ENCODE measurements at places on chromosomes 2 and 18.

DNA sequence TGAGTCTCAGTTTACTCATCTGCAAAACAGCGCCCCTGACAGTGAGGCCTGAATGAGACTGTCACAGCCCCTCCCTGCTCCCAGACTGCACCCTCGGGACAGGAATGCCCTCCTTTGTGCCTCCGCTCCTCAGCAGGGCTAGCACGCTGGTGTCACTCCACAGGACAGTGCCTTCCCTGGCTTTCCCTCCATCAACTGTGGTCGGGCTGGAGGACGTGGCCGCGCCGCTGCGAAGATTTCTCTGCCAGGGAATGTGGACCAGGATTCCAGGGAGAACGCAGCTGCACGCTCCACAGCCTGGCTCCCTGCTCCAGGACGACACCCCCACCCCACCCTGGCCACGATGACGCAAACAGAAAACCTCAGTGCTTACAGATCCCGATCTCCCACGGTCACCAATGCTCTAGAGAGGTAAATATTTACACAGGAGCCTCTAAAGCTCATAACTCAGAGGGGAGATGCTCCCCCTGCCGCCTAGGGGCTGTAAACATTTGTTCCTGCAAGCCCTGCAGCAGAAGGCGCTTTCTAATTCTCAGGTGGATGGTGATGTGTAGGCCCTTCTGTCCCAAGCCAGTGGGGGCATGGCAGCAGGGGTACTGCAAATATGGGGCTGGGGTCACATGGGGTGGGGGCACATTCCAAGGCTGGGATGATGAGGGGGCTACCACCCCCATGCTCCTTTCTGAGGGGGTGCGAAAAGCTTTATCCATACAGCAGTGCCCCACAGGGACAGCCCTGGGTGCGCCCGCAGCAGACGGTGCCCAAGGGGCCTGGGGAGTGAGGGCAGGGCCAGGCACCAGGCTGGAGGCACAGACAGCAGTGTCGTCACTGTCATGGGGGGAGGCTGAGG is 12.4 kb downstream of the HS6ST1 start:
- no peak for DNase-seq

DNA sequence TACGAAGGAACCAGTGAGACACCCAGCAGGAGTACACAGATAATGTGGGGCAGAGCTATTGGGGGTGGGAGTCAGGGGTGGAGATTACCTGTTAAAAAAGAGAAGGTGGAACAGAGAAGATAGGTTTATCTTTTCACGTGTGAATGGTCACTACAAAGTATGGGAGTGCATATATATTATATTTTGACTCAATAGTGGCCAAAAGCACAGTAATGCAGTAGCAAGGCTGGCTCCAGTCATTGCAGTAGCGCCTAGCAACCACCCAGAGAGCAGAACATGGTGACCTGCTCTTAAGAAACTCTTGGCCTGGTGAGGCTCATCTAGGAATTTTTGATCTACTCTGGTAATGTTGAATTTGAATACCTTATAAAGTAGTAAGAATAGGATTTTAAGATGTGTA is 1.0 kb downstream of the IMPACT start:
- DNase-seq: no peak

GRCh38 chr2:186871881-186872280 is 22.9 kb upstream of the ZSWIM2 start:
- DNase-seq: no peak

DNA sequence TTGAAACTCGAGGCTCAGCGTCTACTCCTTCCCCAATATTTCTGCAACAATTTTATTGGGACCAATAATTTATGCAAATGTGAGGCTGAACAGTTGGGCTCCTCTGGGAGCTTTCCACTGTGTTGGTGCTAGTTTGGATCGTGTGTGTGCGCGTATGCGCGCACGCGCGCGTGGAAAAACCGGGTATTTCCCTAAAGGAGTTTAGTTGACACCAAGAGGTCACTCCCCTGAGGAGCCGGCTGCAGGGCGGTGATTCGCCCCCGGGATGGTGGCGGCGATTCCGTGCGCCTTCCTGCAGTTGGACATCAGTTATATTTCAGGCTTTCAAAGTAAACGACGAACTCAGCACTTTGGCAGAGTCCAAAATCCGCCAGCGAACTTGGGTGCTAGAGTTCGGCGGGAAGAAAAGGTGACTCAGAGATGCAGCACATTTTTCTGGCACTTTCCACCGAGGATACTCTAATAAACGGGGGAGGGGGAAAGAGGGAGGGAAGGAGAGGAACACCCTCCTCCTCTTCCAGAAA is 186.5 kb upstream of the FANCL start:
- no peak for DNase-seq

- peak; percentile 66 for DNase-seq
These were observed at the start of gene DPP4 for GRCh38 chr2:162073888-162074631. Gene DPP4, minus strand, starts transcription at chr2:162074215. Its CDS starts 234 bp downstream, at chr2:162073981.

DNA sequence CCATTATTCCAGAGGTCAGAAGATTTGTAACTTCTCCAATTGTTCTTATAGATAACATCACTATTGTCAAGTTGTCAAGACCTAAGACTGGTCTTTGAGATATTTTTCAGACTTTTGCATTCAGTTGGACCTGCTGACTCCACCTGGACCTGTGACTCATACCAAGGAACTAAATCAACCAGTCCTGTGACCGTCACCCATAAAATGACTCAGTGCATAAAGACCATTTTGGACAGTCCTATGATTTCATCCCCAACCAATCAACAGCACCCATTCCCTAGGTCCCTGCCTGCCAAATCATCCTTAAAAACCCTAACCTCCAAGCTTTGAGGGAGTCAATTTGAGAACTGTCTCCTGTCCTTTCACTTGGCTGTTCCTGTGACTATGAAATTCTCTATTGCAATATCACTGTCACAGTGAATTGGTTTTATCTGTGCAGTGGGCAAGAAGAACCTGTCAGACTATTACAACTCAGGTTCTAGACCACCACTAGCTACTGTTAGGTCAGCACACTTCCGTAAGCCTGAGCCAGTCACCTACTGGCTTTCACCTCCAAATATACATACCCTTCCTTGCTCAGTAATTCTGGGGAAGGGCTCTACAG is 17.1 kb downstream of the DPP4 start:
- no peak for DNase-seq

DNA sequence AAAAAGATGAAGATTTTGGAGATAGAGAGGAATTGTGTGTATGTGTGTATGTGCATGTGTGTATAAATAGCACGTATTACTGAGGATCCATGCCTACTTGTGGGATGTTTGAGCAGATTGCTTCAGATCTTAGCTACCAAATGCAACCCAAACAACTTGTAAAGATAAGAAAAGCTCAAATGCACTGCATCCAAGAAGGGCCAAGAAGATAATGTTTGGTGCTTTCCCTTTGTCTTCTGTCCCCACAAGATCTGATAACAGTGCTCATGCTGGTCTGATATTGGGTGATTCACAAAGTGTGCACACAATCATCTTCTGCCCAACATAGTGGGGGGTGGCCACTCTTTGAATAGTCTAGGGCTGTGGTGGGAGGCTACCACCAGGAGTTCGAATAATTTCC is 284.8 kb upstream of the CYRIA start:
- no peak for DNase-seq

DNA sequence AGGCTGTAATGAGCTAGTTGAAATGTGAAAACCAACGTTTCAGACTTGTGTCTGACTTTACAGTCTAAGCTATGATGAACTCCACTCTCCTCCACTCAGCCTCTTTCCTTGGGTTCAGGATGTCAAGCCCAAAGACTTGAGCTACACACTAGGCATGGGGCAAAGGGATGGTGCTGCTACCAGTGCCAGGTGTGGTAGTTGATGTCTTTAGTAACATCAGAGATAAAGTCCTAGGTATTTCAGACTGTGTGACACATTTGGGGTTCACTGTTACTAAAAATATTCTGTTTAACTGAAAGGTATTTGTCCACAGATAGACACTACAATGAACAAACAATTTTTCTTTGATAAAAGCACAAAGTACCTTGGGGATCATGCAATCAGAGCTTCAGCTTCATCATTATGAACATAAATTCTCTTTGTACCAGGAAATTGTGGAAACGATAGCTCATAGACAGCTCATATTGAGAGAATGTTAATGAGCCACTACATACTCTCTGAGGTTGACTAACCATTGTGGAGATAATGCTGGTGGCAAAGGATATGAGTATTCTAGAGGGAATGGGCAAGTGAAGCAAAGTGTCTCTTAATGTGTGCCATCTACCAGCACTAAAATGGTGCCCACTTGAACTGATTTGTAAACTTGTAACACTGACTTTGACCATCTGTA is 253.7 kb upstream of the THUMPD2 start:
- DNase-seq: no peak

DNA sequence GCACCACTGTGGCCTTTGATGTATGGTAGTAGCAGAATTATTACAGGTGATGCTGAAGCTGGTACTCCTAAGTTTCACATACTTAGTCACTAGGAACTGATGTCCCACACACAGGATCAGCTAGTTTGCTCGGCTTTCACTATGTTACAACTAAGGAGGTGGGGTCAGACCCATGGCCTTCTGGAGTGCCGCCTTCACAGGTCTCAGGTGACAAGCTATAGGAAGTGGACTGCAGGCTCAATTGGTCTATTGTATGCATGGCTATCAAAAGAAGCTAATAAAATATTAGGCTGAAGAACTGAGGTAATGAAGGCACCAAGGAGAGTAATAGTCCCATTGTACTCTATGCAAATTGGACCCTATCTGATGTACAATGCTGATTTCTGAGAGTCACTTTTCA is 170.6 kb downstream of the DLGAP1 start:
- no peak for DNase-seq
